ENCODE measurements at places on chromosomes 2 and 18.
A peak's percentile ranks its signal among the peaks of the same experiment; 100 is the strongest.

DNA sequence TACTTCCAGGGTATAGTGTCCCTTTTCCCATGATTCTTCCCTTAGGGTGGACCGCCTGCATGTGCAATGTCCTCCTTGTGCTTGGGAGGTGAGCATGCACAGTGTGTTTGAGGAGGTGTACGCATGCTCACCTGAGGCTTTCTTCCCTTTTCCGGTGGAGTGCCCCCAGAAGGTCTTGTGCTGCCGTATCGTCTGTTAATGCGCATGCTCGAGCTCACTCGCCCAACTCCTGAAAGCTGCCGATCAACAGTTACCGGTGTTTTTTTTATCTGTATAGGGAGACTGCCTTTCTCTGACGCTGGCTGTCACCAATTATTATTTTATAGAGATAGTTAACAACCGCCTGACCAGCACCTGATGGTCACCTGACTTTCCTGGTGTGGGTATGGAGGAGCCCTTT, 458.8 kb upstream of the MEX3C start:
- DNase-seq: no peak

DNA sequence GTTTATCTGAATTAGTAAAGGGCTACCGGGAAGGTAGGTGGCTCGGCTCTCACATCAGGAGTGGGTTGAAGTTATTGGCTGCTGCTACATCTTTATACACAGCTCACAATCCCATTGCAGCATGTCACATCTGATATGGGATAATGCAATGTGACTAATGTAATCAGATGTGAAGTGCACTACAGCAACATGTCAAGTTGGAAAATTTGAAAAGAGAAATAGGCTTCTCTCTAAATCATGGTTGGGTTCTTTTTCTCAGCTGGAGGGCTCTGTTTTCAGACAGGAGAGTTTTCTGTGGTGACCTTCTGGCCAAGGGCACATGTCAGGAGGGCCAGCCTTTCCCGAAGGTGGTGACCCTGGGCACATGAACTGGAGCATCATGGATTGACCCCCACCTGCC, 337.5 kb downstream of the HRH4 start:
- DNase-seq: no peak

GRCh38 chr2:219851801-219852481, 224.5 kb downstream of the SLC4A3 start:
- no peak for DNase-seq

GRCh38 chr2:241859017-241859435, 332 bp upstream of the PDCD1 start:
- no peak for DNase-seq

DNA sequence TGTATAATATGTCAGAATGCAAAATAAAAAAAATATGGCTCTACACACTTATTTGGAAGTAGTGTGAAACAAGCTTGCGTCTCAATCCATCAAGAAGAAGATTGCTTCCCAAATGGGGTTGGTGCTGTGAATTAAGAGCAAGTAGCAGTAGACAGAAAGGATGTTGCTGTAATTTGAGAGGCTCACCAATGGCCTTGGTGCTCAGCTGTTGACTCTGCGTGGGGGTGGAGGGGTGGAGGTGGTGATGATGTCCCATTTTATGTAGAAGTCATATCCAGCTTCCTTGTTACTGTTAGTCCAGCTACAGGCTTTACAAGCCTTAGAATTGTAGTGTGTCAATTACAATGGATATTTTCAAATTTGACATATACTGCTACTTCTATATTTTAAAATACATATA, 223.4 kb upstream of the RND3 start:
- peak; percentile 7 for DNase-seq

DNA sequence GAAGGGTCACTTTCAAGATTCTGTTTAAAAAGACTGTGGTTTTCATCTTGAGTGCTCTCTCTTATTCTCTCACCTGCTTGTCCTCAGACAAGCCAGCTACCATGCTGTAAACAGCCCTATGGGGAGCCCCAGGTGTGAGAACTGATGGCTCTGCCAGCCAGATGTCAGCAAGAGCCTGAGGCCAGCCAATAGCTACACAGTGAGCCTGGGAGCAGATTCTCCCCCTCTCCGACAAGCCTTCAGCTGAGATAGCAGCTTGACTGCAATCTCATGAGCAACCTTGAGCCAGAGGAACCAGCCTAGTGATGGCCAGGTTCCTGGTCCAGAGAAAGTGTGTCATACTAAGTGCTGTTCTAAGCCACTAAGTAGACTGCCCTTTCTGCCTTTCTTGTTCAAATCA, 272.1 kb downstream of the NAPG start:
- DNase-seq: no peak

GRCh38 chr2:174327021-174327840, 7.5 kb upstream of the SP9 start:
- no peak for DNase-seq

GRCh38 chr2:239858179-239858578, 167.0 kb downstream of the NDUFA10 start:
- DNase-seq: no peak

Data from COR-L47 (cell line).